Stimulated activated CD4-positive, alpha-beta T cell treated with anti-CD3 and anti-CD28 coated beads, Interleukin-1b, Interleukin-23, amount 100 ng/mL, for 1 hour (primary cell): ENCODE measurements at places on chromosomes 2 and 18.

GRCh38 chr2:210971431-210971830 lies 415.0 kb downstream of the CPS1 start:
- DNase-seq, result no peak

- no peak for DNase-seq
Observed at GRCh38 chr2:85584354-85584856, at the start of gene VAMP5. Gene VAMP5, plus strand, starts transcription at chr2:85584431. Its CDS starts 60 bp downstream, at chr2:85584491.

DNA sequence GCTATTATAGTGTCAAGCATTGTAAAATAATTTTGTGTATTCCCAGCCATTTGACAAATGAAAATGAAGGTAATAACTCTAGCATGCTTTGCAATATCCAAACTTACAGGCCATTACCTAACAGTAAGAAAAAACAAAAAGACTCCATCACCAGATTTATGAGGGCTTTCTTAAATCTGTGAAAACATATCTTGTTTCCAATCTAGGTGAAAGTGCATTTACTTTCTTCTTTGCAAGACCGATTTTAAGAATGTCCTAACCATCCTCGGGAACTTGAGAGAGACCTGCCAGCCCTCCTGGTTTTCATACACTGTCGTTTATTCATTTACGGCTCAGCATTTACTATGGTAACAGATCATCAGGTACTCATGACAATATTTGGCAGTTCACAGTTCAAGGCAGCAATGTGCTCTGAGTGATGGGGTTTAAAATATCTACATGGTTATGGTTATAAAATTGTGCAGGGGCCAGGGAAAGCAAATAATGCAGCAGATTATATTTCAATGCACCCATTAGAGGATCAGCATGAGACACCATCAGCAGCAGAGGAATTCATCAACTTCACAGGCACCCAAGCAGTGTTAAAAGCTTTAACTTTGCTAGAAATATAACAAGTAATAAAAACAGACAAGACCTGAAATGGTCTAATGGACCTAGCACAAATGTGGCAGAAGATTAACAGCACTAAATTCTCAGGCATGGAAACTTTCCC lies 34.4 kb upstream of the PARD3B start:
- DNase-seq, result no peak

DNA sequence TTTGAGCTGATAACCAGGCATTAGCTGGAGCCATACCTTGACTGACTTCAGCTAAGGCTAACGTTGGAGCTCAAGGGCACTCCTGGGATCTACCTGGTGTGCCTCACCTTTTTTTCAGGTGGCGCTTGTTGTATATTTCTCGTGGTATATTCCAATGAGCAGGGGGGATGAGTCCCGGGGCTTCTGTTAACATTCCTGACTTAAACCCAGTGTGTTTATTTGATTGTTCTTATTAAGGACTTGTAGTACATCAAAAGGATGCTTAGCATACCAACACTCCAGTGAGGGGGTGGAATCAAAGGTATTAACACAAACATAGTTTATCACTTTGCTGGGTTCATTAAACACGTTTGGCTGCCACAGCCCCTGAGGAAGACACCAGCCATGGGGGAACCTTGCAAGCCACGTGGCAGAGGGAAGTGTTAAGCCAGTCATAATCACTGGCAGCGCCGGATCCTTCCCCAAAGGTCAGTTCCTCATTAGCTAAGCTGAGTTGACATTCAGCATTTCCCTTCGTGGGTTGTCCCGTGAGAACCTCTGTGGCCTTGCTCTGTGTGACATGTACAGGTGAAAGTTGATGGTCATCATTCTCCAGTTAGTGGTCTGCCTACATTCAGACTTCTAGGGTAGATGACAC lies 119.5 kb upstream of the MCFD2 start:
- DNase-seq, result no peak

GRCh38 chr2:39325966-39326365 lies 82.2 kb upstream of the CDKL4 start:
- no peak for DNase-seq

GRCh38 chr18:55252053-55252675 lies 292.9 kb upstream of the CCDC68 start:
- DNase-seq, result no peak

- DNase-seq, result no peak
Observed at GRCh38 chr2:212421556-212422334, 116.9 kb downstream of the ERBB4 start.

- no peak for DNase-seq
Observed at GRCh38 chr2:117815946-117816345, 1.5 kb downstream of the DDX18 start.

DNA sequence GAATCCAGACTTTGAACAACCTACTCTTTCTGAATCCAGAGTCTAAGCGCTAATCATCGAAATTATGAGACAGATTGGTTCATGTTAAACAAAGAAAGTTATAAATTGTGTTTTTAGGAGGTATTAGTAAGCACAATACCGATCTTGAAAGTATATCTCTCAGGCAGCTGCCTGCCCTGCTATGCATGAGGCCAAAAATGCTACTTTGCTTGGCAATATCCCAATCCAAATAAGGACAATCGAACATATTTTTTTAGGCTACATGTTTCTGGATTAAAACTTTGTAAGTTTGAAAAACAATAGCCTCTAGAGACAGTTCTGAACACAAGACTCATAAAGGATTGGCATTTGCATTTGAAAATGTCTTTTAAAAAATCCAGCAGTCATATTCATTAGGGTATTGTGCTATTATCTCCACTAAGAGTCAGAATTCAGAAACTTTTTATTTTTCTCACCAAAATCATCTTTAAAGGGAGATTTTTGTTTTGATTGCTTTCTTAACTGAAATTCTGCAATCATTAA lies 167.1 kb downstream of the PDE1A start:
- no peak for DNase-seq

DNA sequence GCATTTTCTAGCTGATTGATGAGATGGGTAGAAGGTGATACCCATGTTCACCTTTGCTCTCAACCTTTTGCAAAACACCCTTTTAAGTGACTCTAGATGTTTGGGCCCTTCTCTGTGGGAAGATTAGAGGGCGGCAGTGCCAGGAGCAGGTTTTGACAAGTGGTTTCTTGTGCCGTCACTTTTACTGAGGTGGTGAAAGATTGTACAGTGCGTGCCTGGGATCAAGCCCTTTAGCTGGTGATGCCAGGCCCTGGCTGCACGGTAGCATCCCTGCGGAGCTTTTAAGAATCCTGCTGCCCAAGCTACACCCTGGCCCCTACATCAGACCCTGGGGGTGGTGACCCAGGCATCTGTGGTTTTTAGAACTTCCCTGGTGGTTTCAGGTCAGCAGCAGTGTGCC lies 29.1 kb downstream of the MTCL1 start:
- DNase-seq, result no peak

GRCh38 chr2:158745866-158746382 lies 49.2 kb upstream of the DAPL1 start:
- no peak for DNase-seq

DNA sequence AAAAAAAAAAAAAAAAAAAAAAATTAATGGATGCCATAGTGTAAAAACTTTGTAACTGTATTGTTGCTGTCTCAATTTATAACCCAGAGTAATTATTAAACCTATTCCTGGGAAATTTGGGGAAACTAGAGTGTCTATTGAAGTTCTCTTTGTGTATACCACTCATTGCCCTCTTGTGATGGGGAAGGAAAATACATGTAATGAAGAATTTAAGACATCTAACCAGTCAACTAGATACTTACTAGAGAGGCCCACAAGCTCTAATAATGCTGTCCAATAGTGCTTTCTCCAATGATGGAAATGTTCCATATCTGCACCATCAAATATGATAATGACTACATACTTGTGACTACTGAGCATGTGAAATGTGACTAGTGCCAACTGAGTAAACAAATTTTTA lies 168.5 kb upstream of the SLC39A10 start:
- no peak for DNase-seq

- no peak for DNase-seq
Observed at GRCh38 chr18:78724214-78724914, 255.3 kb upstream of the SALL3 start.

DNA sequence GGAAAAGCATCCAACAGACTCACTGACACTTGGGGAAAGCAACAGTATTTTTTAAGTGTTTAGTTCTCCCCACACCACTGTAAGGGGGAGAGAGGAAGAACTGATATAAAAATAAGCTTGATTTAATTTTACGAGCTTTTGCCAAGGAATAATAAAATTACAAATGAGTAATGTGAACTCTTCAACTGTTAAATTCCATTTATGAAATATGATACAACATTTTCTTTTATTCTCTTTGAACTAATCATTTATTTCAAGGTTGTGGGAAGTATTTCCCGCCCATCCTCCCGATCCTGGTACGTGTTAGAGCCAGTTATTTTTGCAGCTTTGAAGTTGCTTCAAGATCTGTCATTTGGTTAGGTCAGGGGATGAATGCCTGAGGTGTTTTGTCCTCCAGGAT lies 35.2 kb downstream of the WDPCP start:
- no peak for DNase-seq

- no peak for DNase-seq
Observed at GRCh38 chr18:23784832-23785245, 95.6 kb downstream of the LAMA3 start.

- no peak for DNase-seq
Observed at GRCh38 chr2:53087262-53087873, 680.2 kb upstream of the CHAC2 start.

- DNase-seq, result no peak
Observed at GRCh38 chr2:59868981-59869380, 684.5 kb downstream of the BCL11A start.

DNA sequence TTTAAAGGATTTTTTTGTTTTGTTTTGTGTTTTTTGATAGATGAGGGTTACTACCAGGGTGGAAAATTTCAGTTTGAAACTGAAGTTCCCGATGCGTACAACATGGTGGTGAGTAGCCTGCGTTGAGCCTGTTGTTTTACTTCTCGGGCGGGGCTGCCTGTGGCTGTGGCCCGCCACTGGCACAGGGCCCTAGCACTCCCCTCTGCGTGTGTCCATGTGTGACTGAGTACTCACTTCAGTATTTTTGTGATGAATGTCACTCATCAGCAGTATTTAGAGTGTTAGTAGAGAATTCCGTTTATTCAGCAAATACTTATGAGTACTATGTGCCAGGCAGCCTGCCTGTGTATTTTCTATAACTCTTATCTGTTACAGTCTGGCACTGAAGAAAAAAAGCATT lies 44.3 kb upstream of the SCLY start:
- no peak for DNase-seq

- no peak for DNase-seq
Observed at GRCh38 chr18:10080372-10080771, 166.6 kb downstream of the VAPA start.

DNA sequence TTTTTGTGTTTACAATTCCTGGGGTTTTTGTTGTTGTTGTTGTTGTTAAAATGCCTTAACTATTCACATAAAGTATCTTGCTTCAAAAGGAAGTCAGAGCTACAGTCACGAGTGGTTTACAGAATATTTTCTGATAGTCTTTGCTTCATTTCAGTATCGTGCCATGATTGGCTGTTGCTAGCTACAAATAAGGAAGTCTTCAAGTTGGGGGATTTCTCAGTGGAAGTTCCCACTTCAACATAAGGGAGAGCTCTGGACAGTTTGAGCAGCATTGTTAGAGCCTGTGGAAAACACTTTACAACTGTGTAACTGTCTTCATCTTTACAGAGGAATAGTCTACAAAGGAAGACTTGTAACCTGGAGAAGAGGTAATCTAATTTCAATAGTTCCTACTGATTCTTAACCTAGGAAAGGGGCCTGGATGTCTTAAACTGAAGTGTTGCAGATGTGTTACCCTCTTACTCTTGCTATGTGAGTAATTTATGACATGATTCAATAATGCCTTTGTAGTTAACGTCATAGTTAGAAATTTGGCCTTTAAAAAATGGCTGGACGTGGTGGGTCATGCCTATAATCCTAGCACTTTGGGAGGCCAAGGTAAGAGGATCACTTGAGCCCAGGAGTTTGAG lies 23.4 kb upstream of the TANK start:
- DNase-seq, result no peak

DNA sequence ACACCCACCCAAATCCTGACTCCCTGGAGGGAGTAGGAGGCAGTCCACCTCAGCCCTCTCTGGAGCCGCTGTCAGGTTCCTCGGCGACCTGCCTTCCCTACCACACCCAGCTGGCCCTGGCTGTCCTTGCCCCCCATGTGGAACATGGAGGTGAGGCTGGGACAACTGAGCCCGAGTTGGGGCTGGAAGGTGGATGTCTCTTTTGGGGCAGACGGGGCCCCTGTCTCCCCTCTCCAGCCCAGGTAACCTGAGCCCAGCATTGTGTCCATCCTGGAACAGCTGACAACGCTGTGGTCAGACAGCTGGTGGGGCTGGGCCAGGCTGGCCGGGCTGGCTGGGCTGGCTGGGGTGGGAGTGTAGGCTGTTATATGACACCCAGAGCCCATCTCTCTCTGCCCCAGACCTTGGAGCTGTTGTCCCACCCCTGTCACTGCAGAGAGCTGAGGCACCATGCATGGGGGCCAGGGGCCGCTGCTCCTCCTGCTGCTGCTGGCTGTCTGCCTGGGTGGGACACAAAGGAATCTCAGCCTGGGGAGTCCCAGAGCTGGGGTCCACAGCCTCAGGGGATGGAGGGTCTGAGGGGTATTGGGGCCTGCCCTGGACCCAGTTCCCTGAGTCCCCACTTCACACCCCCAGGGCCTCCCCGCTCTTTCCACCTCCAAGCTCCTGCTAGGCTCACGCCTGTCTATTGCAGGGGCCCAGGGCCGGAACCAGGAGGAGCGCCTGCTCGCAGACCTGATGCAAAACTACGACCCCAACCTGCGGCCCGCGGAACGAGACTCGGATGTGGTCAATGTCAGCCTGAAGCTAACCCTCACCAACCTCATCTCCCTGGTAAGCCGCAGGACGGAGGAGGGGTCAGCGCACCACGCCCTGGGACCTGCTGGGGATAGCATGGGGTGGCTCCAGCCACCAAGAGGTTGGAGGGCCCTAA lies at the start of gene CHRNG:
Gene CHRNG (plus strand): TSS at position 395 of the 934 bp plus-strand sequence. CDS start 56 bp downstream, at position 451.
- no peak for DNase-seq

- no peak for DNase-seq
Observed at GRCh38 chr2:225842939-225843338, 443.4 kb downstream of the NYAP2 start.

- no peak for DNase-seq
Observed at GRCh38 chr2:69779258-69780001, 37.5 kb downstream of the ANXA4 start.

- DNase-seq, result no peak
Observed at GRCh38 chr18:58544616-58545337, 84.1 kb downstream of the ALPK2 start.

GRCh38 chr18:34223893-34224422 lies 755 bp downstream of the NOL4 start:
- DNase-seq, result no peak
